SK-MEL-5 (cell line): ENCODE measurements at places on chromosomes 11 and 22.

DNA sequence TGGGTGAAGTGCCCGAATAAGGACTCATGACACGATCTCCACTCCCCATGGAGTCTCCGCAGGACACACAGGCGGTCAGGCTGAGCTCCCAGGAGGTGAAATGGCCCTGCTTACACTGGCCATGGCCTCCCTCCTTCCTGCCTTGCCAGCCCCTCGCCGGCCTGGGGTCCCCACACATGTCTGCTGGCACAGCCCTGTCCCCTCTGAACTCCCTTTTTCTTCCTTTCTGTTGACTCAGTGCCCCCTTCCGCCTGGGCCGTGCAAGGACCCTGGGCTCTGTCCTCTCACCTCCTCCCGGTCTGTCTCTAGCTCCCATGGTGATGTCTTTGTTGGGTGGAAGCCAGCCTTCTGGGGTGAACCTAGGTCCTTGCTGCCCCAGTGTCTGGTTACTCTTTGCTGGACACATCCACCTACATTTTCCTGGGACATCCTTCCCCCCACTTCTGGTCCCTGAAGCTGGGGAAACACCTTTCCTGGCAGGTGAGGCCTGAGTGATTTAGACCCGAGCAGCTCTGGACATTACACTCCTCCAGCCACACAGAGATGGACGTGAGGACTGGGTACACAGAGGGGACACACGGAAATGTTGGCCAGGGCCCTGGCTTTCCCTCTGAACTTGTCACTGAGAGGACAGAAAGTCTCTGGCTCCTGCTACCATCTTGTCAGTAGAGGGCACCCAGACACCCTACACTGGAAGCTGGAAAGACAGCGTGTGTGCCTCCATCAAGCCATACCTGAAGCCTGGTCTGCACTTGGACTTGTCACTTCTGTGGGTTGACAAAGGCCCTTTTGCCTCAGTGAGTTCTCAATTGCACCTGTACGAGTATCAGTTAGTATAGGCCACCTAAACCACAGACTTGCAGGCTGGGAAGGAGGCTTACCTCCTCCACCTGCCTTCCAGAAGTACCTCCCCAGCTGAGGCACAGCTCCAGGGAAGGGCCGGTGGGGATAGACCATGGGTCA, 864.3 kb downstream of the TBC1D22A start:
- DNase-seq, result peak; percentile 48

DNA sequence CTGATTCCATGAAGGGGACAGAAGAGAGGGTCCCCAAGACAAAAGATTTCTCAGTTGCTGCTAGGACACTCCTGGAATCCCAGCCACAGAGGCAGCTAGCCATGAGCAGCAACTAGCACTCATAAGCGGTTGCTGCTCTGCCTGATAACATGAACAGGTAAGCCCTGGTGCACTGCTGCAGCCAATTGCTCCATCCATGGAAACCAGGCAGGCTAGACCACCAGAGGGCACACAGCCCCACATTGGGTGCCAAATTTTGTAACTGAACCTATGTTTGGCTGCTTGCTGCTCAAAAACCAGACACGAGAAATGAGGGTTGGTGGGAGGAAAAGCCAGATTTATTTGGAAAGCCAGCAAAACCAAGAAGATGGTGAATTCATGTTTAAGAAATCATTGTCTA, 21.9 kb upstream of the QSER1 start:
- peak; percentile 52 for DNase-seq

- DNase-seq, result peak; percentile 75
These were observed 310.6 kb downstream of the TBC1D22A start for GRCh38 chr22:47073075-47073474.

DNA sequence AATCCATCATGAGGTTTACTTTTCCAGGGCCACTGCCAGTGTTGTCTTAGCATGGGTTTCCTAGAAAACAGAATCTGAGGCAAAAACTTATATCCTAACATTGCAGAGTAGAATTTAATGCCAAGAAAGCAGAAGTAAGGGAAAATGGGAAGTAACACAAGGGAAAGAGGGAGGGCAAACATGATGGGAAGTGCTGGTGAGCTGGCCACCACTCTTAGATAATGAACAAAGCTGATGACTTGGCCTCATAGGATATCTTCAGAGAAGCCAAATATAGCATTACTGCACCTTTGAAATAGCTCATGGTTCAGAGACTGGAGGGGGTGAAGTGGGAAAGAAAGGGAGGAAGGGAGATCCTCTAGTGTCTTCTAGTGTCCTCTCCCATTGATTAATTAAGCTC, 24.8 kb upstream of the CALCB start:
- DNase-seq, result no peak

DNA sequence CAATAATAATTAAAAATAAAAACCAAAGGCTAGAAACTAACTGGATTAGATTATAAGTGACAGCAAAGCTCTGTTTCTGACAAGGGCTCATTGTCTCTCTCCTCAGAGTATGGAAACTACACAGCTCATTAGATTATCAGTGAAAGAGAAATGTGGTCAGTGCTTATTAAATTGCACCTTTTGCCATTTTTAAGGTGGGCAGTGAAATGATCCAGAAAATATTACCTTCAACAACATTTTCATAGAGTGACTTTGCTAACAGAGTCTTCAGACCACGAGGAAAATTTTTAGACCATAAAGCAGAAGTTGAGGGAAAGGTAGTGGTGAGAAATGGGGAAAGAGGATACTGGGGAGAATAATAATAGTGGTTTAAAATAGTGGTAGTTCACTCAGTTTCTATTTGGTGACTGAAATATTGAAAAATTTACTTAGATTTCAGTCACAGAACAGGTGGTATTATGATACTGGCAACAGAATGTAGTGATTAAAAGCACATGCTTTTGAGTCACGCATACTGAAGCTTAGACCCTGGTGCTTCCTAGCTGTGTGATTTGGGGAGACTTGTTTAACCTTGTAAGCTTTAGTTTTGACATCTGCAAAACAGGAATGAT, 684.0 kb upstream of the CCDC90B start:
- no peak for DNase-seq

GRCh38 chr22:38240734-38241252, 32.0 kb downstream of the TMEM184B start:
- DNase-seq, result no peak

DNA sequence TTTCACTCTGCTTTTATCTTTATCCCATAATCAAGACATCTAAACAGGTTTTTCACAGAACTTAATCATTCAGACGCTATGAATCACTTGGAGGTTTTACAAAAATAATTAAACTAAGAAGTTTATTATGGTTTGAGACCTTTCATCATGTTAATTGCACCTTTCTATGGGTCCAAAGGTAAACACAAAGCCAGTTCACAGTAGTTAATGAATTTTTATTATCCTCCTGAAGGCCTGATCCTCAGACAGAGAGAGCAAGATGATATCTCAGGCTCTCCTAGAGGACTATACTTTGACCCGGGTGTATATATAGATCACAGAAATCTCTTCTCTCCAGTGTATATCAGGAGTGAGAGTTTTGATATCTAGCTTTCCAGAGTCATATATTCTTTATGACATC, 1044.3 kb upstream of the RAG2 start:
- no peak for DNase-seq

DNA sequence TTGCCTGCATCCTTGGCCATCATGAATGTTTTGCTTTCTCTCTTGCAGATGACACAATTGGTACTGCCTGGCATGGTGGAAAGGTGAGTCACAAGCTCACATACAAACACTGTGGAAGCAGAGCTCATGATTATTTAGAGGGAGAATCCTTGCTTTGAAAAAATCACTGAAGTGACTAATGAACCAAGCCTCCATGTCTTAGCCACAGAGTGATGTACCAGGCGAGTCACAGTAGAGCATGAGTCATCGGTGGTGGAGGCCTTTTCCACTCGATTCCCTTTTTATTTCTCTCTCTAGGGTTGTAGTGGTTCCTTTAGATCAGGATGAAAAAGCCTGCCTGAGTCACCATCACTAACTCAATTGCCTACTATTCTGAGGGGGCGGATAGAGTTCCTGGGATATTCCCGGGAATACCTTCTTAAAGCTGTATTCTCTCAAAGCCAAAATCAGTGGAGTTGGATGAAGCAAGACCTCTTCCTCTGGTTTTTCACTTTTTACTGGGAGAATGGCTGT, 49.6 kb upstream of the ALKBH3 start:
- DNase-seq, result peak; percentile 77

- no peak for DNase-seq
These were observed 34.6 kb downstream of the FLRT1 start for GRCh38 chr11:64070314-64070681.

- DNase-seq, result no peak
These were observed 10.9 kb downstream of the PDGFB start for GRCh38 chr22:39233710-39234471.

GRCh38 chr11:77547863-77548551, 41.7 kb upstream of the AQP11 start:
- DNase-seq, result peak; percentile 79

GRCh38 chr22:32031466-32031865, 11.6 kb upstream of the SLC5A1 start:
- no peak for DNase-seq

GRCh38 chr11:78110351-78110750, 29.1 kb downstream of the ALG8 start:
- DNase-seq, result no peak

DNA sequence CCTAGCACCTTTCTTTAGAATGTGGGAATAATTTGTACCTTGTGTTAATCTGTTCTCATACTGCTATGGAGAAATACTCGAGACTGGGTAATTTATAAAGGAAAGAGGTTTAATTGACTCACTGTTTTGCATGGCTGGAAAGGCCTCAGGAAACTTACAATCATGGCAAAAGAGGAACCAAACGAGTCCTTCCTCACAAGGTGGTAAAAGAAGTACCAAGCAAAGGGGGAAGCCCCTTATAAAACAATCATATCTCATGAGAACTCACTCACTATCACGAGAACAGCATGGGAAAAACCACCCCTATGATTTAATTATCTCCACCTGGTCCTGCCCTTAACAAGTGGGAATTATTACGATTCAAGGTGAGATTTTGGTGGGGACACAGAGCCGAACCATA, 127.1 kb upstream of the ANO3 start:
- DNase-seq, result no peak

DNA sequence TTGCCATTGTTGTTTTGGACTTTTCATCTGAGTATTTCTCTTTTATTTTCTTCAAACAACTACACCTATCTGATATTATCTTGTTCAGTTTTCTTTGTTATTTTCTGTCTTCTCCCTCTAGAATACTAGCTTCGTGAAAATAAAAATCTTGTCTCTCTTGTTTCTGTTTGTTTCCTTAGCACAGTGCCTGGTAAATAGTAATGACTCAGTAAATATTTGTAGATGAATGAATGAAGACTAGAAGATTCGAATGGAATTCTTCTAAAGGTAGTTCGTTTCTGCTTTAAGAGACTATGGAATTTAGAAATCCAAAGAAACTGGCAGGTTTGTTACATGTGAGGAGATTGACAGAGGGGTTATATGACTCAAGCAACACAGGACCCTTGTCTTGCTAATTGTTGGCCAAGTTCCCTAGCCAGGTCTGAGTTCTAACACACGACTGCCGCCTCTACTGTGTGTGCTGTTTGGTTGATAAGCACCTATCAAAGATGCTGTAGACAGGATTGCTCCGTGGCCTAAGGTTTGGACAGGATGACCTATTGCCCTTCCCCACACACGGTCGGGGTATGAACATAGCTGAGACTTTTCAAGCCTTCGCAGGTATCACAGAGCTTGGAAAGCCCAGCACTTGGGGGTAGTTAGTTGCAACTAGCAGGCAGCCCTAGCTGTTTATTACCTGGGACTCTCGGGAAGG, 831 bp upstream of the TMEM135 start:
- no peak for DNase-seq

DNA sequence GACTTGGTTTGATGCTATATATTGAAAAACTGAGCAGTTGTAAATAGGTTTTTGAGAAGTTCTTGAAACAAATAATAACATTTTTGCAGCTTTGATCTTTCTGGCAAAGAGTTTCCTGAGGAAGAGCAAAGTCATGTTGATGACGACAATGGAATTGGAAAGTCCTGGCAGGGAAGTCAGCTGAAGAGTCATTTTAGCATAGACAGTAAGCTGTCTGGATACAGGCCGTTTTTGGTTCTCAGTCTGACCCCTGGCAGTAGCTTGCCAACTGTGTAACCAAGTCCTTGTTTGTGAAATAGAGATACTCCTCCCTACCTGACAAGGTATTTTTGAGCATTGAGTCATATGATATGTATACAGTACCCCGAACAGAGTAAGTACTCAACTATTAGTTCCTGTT, 193.3 kb downstream of the C11orf91 start:
- DNase-seq, result no peak

DNA sequence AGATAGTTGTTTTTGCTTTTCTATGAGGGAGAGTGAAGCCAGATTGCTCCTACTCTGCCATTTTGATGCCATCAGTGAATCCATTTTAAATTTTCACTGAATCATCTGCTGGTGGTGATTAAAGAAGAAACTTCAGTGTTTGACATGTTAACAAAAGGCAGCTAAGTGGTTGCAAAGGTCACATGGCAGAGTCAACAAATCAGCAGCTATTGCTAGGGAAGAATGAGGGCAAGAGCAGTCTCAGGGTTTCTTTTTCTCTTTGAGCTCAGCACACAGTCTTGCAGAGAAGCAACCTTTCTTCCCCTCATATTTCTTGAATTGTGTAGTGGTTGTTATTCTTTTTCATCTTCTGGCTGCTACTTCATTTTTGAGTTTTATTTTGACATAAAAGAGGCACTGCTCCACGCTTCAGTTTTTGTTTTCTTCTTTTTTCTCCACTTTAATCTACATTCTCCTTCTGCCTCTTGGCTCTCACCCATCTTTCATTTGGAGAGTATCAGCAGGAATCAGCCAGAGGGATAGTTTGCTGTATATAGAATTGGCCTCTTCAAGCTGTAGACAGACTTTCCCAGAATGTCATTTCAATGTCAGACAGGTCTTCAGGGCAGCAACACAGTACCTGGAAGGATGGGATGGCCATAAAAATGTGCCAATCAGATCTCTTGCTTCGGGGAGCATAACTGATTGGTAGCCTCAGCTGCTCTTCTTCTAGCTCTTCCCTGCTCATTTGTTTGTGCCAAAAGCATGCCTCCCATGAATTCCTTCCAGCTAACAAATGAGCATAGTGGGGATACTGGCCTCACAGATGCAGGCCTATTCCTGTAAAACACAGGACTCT, 153.9 kb downstream of the TRPC6 start:
- peak; percentile 14 for DNase-seq

DNA sequence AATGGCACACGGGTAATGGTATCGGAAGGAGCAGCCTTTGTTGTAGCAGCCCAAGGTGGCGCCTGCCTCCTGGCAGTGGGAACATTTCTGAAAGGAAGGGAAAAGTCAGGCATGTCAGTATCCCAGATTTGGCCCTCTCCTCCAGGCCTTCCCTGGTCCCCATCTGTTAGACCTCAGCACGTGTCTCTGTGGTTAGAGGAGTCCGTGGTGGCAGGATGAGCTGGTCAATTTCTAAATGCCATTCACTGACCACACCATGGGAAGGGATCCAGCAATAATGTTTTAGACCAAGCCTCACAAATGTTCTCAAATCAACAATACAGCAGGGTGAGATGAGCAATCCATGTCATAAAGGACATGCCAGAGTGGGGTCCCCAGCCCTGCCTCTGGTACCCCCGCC, 49.0 kb upstream of the CYP2D6 start:
- no peak for DNase-seq

DNA sequence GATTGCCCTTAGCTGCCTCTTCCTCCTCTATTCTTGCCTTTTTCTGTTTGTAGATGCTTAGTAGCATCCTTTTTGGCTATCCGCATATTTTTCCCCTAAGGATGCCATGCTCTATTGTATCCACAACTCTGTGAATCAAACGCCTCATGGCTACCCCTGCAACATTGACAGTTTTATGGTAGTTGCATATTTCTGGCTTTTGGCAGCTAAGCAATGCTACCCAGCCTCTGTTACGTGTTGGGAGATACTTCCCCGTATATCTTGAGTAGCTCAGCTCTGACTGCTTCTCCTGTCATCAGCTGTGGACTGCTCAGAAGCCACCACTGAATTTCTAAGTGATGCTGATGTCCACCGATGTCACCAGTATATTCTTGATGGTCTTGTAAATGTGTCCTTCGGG, 15.1 kb upstream of the SLC3A2 start:
- DNase-seq, result no peak
